Skin of body (tissue), 3 donors: ENCODE measurements at places on chromosomes 4 and X. TPM values are rescaled to one million over a fixed set of nuclear protein-coding genes. Genes with fewer than 3 reads are reported as not detected.

- no peak for DNase-seq
Observed at GRCh38 chrX:70455366-70456202, 10.9 kb downstream of the DLG3 start.

DNA sequence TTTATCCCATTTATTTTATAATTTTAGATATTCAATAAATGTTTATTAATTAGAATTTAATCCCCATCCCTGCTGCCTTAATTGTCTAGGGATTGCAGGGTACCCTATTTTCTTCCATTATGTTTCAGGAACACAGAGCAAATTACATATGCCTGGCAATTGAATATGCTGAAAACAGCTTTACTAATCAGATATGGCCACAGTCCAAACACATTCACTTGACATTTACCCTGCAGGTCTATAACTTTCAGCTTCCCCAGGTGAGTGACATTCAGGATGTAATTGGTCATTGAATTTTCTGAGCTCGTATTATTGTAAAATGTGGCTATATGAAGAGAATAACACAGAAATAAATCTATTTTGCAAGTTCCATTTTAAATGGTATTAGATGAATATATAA is 218.7 kb upstream of the NDST4 start:
- DNase-seq, result no peak

DNA sequence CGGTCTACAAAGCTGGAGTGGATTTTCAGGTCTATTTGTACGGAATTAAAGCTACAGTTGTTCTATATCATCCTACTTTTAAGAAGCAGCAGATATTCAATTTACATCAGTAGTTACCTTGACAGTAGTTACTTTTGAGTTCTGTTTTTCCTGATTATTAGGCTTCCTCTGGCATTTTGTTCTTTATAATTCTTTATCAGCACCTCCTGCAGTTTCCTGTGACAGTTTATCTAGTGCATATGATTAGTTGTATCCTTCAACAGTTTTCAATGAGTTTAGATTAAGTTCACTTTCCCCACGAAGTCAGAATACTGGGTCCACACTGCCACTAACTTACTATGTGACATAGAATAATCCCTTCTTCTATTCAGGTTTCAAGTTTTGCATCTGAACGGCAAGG is 71.7 kb downstream of the IDS start:
- no peak for DNase-seq

DNA sequence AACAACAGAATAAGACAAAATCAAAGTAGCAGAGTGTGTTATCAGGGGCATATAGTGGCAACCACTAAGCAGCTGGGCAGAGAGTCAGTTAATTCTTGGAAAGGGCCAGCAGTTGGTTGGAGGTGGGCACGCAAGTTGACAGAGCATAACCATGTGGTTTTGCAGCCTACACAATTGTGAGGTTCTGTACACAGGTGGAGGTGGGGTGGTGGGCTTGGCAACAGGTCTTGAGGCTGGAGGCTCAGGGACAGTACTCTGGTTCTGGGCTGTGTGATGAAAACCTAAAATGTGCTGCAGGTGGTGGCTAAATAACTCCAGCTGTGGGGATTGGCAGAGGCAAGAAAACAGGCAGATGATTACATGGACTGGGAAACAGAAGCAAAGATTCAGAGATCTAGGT is 1112.7 kb downstream of the PDHA2 start:
- DNase-seq, result no peak

GRCh38 chrX:4905576-4905975 is 1192.1 kb upstream of the PRKX start:
- no peak for DNase-seq

- DNase-seq, result no peak
Observed at GRCh38 chrX:115367951-115368350, 78.4 kb downstream of the LUZP4 start.

GRCh38 chr4:99062120-99062519 is 26.5 kb downstream of the ADH5 start:
- DNase-seq, result no peak

DNA sequence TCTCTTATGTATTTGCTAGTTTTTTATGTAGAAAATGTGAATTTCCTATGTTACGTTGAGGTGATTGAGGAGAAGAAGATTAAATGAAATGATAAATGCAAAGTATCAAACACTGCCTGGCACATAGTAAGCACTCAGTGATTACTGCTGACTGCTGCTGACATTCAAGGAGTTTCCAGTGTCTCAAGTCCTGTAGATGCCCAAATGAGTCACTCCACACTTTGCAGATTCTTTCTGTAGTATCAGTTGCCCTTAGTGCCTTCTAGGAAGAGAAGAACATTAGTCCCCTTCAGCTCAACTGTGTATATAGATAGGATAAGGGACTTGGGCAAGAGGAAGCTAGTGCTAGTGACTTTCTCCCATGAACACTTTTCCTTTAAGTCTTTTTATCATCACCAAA is 240.5 kb upstream of the TEX13A start:
- no peak for DNase-seq

- DNase-seq, result no peak
Observed at GRCh38 chr4:105440890-105441289, 33.0 kb downstream of the PPA2 start.

- no peak for DNase-seq
Observed at GRCh38 chr4:82017680-82018079, 356.1 kb downstream of the HNRNPD start.

PDZD4 gene
- 3.1 TPM for total RNA-seq
